ENCODE measurements at places on chromosomes 12 and 14. TPM values are rescaled to one million over a fixed set of nuclear protein-coding genes. Genes with fewer than 3 reads are reported as not detected.

GRCh38 chr14:103016071-103016470 lies 41.3 kb downstream of the CDC42BPB start:
- peaks cover 9% of the 10 kb centered on the region for H3K27me3 ChIP-seq
- H3K4me1 ChIP-seq, result peaks cover 3% of the 10 kb centered on the region
- no peaks in the 10 kb centered on the region for H3K36me3 ChIP-seq
- H3K4me3 ChIP-seq, result no peak overlapping the region

The GPR84 gene
- total RNA-seq, result 0.39 TPM

The RPGRIP1 gene
- total RNA-seq, result not detected

- no peak for DNase-seq
- H3K4me1 ChIP-seq, result no peaks in the 10 kb centered on the region
- H3K27me3 ChIP-seq, result peaks cover 29% of the 10 kb centered on the region
- H3K27ac ChIP-seq, result no peak overlapping the region
- H3K36me3 ChIP-seq, result no peaks in the 10 kb centered on the region
- H3K4me3 ChIP-seq, result no peak overlapping the region
Measured at GRCh38 chr12:55607821-55608594, 28.7 kb upstream of the OR10P1 start.

- peaks cover 40% of the 10 kb centered on the region for H3K4me1 ChIP-seq
- H3K27me3 ChIP-seq, result no peaks in the 10 kb centered on the region
- DNase-seq, result no peak
- H3K27ac ChIP-seq, result peak overlapping the region; percentile 97
- peaks cover 33% of the 10 kb centered on the region for H3K36me3 ChIP-seq
- H3K4me3 ChIP-seq, result peak overlapping the region; percentile 99
Measured at GRCh38 chr12:48681399-48681709, 684 bp downstream of the KANSL2 start.

- no peak overlapping the region for H3K27ac ChIP-seq
- no peaks in the 10 kb centered on the region for H3K4me1 ChIP-seq
- no peaks in the 10 kb centered on the region for H3K36me3 ChIP-seq
- no peak overlapping the region for H3K4me3 ChIP-seq
Measured at GRCh38 chr14:54003064-54003463, 46.4 kb upstream of the BMP4 start.

The PRKD1 gene
- not detected for total RNA-seq

DNA sequence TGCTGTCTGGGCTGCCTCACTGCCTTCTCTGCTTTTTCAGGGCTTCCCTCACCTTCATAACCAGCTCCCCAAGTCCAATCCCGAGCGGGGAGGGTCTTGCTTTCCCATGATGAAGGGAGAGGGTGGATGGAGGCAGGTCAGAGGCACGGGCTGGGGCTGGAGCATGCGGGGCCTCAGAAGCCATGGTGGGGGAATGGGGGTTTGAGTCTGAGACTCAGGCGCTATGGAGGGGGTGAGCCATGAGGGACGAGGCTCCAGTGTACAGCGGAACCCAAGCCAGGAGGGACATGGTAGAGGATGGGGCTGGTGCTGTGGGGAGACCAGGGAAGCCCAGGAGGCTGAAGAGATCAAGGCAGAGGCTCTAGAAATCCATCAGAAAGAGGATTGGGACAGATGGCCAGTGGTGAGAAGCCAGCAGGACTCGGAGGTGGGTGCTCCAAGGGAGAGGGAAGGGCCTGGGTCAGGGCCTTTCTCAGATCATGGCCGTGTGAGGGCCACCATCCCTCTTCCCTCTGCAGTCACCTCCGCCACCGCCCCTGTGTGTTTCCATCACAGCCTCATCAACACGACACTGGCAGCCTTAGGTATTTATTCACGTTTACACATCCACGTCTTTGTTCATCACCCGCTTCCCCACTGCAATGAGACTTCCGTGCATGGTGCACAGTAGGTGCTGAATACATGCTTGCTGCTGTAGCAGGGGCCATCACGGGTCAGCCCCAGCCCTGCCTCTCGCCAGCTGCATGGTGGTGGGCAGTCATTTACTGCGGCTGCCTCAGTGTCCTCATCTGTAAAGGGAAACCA lies 144.7 kb downstream of the ADGRD1 start:
- H3K36me3 ChIP-seq, result no peaks in the 10 kb centered on the region
- DNase-seq, result peak; percentile 4
- H3K27me3 ChIP-seq, result peaks cover 6% of the 10 kb centered on the region
- peaks cover 4% of the 10 kb centered on the region for H3K4me1 ChIP-seq

- no peaks in the 10 kb centered on the region for H3K36me3 ChIP-seq
- H3K27ac ChIP-seq, result peak overlapping the region; percentile 78
- DNase-seq, result peak; percentile 61
- peaks cover 24% of the 10 kb centered on the region for H3K4me1 ChIP-seq
Measured at GRCh38 chr12:6167327-6168280, 32.6 kb upstream of the CD9 start.

GRCh38 chr12:66724616-66725015 lies 45.7 kb upstream of the GRIP1 start:
- H3K27me3 ChIP-seq, result no peaks in the 10 kb centered on the region
- H3K4me1 ChIP-seq, result no peaks in the 10 kb centered on the region
- no peak for DNase-seq
- no peaks in the 10 kb centered on the region for H3K36me3 ChIP-seq

DNA sequence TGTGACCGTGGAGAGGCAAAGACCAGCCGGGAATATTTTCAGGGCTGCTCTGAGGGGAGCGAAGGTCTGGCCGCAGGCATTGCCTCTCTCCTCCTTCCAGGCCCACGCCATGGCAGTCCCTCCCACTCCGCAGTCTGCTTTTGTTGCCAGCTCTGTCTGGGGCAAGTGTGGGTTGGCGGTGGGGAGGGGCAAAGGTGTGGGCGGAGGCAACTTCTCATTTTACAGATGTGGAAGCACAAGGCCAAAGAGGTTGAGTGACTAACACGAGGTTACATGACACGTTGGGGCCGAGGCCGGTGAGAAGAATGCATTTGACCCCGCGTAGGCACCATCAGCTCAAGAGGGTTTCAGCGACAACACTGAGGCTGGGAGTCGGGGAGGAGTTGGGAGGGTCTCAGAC lies 6.1 kb upstream of the FAIM2 start:
- peaks cover 1% of the 10 kb centered on the region for H3K4me1 ChIP-seq
- no peak overlapping the region for H3K4me3 ChIP-seq
- H3K36me3 ChIP-seq, result no peaks in the 10 kb centered on the region
- peaks cover 17% of the 10 kb centered on the region for H3K27me3 ChIP-seq
- no peak for DNase-seq

GRCh38 chr12:121456551-121456950 lies 56.6 kb downstream of the RNF34 start:
- no peaks in the 10 kb centered on the region for H3K27me3 ChIP-seq
- H3K36me3 ChIP-seq, result peaks cover 21% of the 10 kb centered on the region
- no peak overlapping the region for H3K4me3 ChIP-seq
- peaks cover 39% of the 10 kb centered on the region for H3K4me1 ChIP-seq
- H3K27ac ChIP-seq, result no peak overlapping the region
- no peak for DNase-seq

GRCh38 chr14:80781972-80782367 lies 159.6 kb downstream of the CEP128 start:
- H3K4me1 ChIP-seq, result no peaks in the 10 kb centered on the region
- H3K27me3 ChIP-seq, result no peaks in the 10 kb centered on the region
- H3K4me3 ChIP-seq, result no peak overlapping the region
- DNase-seq, result no peak
- peaks cover 17% of the 10 kb centered on the region for H3K36me3 ChIP-seq

- H3K4me1 ChIP-seq, result peaks cover 28% of the 10 kb centered on the region
- no peak overlapping the region for H3K27ac ChIP-seq
- H3K36me3 ChIP-seq, result peaks cover 22% of the 10 kb centered on the region
Measured at GRCh38 chr12:89343127-89343526, 9.2 kb downstream of the DUSP6 start.

The GIT2 gene
- total RNA-seq, result 103 TPM

- H3K36me3 ChIP-seq, result peaks cover 26% of the 10 kb centered on the region
- H3K27ac ChIP-seq, result peak overlapping the region; percentile 2
- H3K4me3 ChIP-seq, result no peak overlapping the region
- peaks cover 13% of the 10 kb centered on the region for H3K4me1 ChIP-seq
Measured at GRCh38 chr12:55955800-55956508, 9.9 kb downstream of the PMEL start.

The RAD51AP1 gene
- 50.2 TPM for total RNA-seq

The NELL2 gene
- total RNA-seq, result 161 TPM

The SYNE3 gene
- 79.0 TPM for total RNA-seq

The SIX6 gene
- total RNA-seq, result not detected
